ENCODE measurements at places on chromosomes 12 and 14. TPM values are rescaled to one million over a fixed set of nuclear protein-coding genes. Genes with fewer than 3 reads are reported as not detected.

DNA sequence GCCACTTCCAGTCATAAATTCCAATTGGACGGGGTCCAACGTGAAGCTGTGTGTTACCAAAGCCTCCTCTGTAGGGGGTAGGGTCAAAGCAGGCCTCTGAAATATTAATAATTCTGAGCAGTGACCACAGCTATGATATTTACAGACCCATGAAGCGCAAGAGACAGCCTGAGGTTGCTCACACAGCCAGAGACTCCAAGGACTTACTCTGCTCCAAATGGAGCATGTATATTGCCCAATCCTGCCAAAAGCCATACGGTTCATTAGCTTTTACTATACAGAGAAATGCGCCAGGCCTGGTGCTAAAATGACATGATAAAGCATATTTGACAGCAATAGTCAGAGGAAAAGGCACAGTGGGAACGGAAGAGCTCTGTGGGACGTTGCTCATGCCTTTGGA, 151.3 kb downstream of the PAH start:
- no peak overlapping the region for H3K4me3 ChIP-seq
- H3K27ac ChIP-seq = no peak overlapping the region

- no peak overlapping the region for H3K27ac ChIP-seq
Measured at GRCh38 chr12:128817111-128818015, 6.4 kb downstream of the SLC15A4 start.

Gene CFAP251
- total RNA-seq = 2.8 TPM

DNA sequence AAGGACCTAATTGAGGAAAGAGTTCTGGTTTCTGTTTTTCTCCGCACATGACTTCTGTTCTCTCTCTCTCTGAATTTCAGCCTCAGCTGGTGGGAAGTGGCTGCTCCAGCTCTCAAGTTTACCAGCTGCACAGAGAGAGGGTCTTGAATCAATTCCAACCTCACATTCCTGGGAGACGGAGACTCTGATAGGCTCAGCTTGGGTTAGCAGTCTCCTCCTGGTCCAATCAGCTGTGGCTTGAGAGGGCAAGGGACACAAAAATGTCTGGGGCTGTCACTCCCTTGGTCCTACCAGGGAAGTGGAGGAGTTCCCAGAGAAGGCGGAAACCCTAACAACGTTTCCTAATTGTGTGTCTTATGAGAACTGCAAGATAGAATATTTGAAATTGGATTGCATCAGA, 7.0 kb downstream of the CCDC63 start:
- H3K4me3 ChIP-seq = no peak overlapping the region
- no peaks in the 10 kb centered on the region for H3K27me3 ChIP-seq
- no peak overlapping the region for H3K27ac ChIP-seq

Gene C12orf50
- total RNA-seq = 0.32 TPM

GRCh38 chr14:61429316-61429715, 107.9 kb downstream of the PRKCH start:
- no peaks in the 10 kb centered on the region for H3K36me3 ChIP-seq
- DNase-seq = no peak
- no peaks in the 10 kb centered on the region for H3K27me3 ChIP-seq

DNA sequence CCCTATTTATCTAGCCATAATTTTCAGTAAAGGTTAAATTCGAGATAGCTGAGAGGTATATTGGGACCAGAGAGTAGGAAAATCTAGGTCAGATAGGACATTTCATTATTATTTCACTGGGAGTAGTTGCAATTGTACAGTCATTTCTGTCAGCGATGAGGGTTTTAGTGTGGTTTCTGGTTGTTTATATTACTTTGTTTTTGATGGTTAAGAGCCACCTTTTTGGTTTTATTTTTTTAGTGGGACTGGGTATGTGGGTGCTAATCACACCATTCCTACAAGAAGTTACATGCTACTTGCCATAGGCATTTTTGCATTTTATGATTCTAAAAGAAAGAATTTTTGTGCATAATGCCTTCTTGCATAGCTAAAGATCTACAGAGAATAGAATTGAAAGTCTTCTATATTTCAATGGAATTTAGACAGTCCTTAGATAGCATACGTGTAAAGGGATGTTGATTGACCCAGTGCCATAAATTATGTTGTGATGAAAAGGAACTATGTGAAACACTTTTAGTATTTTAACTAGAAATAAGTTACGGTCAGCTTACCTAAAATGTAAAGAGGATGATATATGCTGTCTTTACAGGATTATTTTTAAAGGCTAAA, 85.2 kb downstream of the KTN1 start:
- H3K4me3 ChIP-seq = no peak overlapping the region
- no peak for DNase-seq
- no peak overlapping the region for H3K27ac ChIP-seq
- H3K4me1 ChIP-seq = peaks cover 7% of the 10 kb centered on the region
- H3K27me3 ChIP-seq = no peaks in the 10 kb centered on the region
- peaks cover 2% of the 10 kb centered on the region for H3K36me3 ChIP-seq

Gene CARMIL3
- total RNA-seq = 0.24 TPM

Gene TAS2R7
- total RNA-seq = not detected

- H3K27me3 ChIP-seq = no peaks in the 10 kb centered on the region
- no peak overlapping the region for H3K4me3 ChIP-seq
- no peak for DNase-seq
- H3K4me1 ChIP-seq = no peaks in the 10 kb centered on the region
- H3K27ac ChIP-seq = peak overlapping the region; percentile 81
- no peaks in the 10 kb centered on the region for H3K36me3 ChIP-seq
Measured at GRCh38 chr14:73725116-73726024, 11.2 kb upstream of the PNMA1 start.

GRCh38 chr14:37583358-37584210, 11.5 kb downstream of the FOXA1 start:
- no peaks in the 10 kb centered on the region for H3K36me3 ChIP-seq
- no peak overlapping the region for H3K4me3 ChIP-seq
- no peaks in the 10 kb centered on the region for H3K4me1 ChIP-seq

Gene IFI27
- total RNA-seq = 222 TPM

- no peaks in the 10 kb centered on the region for H3K36me3 ChIP-seq
- peak overlapping the region; percentile 91 for H3K27ac ChIP-seq
- DNase-seq = peak; percentile 95
- peak overlapping the region; percentile 86 for H3K4me3 ChIP-seq
- no peaks in the 10 kb centered on the region for H3K4me1 ChIP-seq
- H3K27me3 ChIP-seq = no peaks in the 10 kb centered on the region
Measured at GRCh38 chr12:26126340-26127284, 1.8 kb upstream of the BHLHE41 start.

Gene TOGARAM1
- 21.4 TPM for total RNA-seq

Data from aorta (tissue), 5 donors.